RWPE1 (cell line): ENCODE measurements at places on chromosomes 16 and 17.

DNA sequence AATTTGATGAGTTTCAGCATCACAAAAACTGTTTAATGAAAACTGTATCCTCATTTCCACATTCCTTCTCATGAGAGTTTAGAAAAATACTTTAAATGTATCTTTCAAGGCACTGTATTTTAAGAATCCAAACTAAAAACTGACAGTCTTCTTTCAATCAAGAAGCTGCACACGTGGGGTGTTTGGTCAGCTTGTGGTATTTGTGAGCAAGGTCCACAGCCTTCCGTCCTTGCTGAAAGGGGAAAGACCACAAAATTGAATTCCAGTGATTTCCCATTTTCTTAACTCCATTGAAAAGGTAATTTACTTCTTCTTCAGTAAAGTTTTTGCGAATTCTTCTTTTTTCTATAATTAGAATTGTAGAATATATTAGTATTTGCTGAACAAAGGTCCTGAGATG, 3.4 kb upstream of the DYNC1LI2 start:
- DNase-seq = no peak

DNA sequence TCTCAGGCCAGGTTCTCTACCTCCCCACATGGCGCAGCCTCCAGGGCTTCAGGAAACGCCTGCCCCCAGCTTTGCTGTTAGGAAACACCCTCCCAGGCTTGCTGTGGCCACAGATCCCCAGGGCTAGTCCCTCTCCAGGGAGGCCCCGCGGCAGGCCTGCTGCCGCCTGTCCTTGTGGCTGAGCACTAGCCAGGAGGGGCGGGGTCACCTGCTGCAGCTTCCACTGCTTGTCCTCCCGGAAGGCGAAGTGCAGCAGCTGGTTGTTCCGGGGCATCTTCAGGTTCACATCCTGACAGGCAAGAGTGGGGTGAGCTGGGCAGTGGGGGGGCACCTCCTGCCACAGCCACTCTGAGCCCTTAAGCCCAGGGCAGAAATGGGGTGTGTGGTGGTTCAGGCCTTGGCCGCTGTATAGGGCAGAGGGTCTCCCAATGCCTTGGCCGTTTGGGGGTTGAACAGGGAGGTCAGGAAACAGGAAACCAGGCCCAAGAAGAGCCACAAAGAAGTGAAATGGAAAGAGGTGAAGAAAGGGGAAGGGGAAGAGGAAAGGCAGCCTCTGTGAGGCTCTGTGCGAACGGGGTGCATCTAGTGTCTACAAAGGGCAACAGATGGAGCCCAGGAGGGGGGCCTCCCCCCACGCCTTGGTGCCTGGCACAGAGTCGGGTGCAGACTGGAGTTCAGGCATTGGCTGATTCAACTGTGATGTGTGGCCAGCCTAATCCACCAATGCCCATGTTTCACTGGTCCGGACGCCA, 2.0 kb downstream of the ROGDI start:
- peak; percentile 40 for DNase-seq

GRCh38 chr16:84887207-84887606, 67.4 kb downstream of the CRISPLD2 start:
- DNase-seq = no peak

GRCh38 chr17:55265311-55266021, 706 bp downstream of the HLF start:
- no peak for DNase-seq

GRCh38 chr16:87063543-87063942, 253.6 kb downstream of the C16orf95 start:
- no peak for DNase-seq

DNA sequence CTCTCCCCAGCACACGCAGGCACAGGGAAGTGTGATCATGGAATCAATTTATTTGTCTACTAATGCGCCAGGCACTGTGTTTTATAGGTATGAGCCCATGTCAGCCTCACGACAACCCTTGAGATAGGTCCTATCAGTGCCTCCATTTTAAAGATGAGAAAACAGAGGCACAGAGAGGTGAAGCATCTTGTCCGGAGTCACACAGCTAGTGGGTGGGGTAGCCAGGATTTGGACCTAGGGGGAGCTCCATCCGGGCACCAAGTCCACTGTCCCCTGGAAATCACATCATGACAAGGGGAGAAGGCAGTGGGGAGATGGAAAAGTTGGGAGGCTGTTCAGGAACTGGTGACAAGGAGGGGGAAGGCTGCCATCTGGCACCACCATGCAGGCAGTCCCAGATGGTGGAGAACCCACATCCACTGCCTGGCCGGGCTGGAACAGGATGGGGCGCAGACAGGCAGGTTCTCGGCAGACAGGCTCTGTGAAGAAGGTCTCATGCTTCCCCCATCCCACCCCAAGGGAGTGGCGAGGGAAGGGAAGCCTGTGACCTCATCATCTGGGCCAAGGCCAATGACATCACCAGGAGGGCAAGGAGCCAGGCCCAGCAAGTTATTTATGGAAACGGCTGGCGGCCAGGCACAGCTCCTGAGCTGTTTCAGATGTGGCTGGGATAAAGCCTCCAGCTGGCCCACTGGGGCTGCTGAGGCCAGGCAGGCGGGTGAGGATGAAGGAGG, 126.0 kb upstream of the SDK2 start:
- DNase-seq = peak; percentile 82

DNA sequence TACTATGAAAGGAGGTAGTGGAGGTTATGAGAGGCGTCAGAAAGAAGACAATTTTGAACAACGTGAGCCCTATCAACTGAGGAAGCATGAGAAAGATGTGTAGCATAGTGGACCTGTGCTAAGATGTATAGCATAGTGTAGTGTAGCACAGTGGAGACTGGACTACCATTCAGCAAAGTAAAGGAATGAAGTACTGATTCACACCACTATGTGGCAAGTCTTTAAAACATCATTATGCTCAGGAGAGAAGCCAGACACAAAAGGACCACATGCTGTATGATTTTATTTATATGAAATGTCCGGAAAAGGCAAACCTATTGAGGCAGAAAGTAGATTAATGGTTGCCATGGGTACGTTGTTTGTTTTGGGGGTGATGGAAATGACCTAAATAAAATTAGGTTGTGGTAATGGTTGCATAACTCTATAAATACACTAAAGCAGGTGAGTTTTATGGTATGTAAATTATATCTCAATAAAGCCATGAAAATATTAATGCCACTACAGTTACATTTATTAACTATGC, 20.4 kb upstream of the XYLT1 start:
- no peak for DNase-seq
